ENCODE measurements at places on chromosomes 5 and 9.

DNA sequence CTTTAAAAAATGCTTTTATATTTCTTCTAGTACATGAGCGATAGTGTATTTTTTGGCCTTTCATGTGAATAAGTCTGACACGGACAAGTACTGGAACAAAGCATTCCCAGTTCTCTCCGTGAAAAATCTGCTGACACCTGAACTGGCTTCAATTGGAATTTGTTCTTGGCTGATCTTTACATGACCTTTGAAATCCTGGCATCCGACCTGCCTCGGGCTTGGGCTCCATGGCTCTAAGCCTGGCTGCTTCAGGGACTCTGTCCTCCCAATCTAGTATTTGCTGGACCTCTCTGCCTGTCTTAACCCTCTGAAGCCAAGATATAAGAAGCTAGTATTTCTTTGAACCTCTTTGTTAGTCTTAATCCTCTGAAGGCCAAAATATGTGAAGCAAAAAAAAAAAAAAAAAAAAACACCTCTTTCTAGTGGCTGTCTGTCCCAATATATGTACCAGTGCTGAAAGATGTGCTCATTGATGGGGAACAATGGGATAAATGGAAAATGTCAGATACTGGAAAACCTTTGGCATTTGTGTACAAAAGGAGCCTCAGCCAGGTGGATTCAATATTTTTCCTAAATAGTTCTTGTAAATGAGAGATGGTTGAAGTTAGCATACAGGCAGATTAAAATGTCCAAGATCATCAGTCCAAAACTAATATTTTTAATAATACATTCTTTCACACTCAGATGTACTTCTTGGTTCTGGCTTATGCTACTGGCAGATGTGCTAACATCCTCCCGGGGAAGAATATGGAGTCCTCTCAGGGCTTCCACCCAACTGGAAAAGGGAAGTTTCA is 470.6 kb downstream of the TUSC1 start:
- DNase-seq: no peak

GRCh38 chr5:68214482-68215207 is 911 bp upstream of the PIK3R1 start:
- DNase-seq: no peak

- DNase-seq: no peak
Measured at GRCh38 chr9:68947015-68947414, 66.9 kb downstream of the PRKACG start.

DNA sequence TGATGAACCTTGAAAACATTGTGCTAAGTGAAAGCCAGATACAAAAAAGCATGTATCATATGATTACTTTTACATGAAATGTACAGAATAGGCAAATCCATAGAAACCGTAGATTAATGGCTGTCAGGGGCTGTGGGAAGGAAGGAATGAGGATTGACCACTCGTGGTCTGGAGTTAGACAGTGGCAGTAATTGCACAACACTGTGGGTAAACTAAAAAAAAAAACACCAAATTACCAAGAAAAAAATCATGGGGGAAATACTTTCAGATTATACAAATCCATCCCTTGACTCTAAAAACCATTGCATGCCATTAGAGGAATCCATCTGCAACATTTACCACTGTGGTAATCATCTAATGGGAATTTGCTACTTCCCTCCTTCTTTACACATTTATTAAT is 140.0 kb downstream of the SIL1 start:
- no peak for DNase-seq

GRCh38 chr5:81020478-81021167 is 60.5 kb downstream of the RASGRF2 start:
- DNase-seq: no peak

DNA sequence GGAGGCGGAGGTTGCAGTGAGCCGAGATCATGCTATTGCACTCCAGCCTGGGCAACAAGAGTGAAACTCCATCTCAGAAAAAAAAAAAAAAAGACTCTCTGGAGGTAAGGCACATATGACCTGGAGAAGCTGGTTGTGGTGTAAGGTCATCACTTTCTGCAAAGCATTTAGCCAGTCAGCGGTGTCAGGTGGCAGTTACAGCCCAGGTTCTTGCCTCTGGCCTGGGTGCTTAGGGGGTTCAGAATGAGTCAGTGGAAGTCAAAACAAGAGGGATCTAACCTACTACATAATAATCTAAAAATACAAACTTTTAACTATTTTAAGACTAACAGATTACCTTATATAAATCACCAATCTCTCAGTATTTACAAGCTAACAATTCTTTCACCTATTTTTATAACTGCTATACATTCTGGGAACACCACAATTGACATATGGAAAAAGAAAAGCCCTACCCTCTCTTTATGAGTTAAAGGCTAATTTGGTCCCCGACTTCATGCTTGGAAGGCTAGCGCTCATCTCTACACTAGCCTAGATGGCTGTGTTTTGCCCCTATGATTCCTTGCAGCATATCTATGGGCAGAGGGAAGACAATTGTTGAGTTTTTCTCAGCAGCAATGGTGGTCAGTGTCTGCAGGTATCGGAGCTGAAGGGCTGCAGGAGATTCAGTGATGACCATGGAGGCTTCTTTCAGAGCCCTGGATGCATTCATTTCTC is 29.2 kb downstream of the STOM start:
- DNase-seq: no peak

DNA sequence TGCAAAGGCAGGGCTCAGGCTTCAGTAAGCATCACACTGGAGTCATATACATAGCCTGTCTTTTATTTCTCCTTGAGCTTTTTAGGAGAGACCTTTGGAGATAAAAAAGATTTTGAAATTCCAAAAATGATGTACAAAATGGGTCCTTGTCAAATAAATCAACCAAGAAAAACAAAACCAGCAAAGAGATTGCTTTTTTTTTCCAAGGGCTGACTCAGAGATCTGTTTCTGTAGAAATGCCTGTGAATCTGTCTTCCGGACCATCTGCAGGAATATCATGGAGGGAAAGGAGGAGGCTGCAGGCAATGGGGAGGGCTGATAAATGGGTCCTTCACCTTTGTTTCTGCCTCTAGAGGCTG is 77.4 kb downstream of the SLIT3 start:
- no peak for DNase-seq

GRCh38 chr9:130536701-130537107 is 42.7 kb upstream of the FUBP3 start:
- DNase-seq: no peak

DNA sequence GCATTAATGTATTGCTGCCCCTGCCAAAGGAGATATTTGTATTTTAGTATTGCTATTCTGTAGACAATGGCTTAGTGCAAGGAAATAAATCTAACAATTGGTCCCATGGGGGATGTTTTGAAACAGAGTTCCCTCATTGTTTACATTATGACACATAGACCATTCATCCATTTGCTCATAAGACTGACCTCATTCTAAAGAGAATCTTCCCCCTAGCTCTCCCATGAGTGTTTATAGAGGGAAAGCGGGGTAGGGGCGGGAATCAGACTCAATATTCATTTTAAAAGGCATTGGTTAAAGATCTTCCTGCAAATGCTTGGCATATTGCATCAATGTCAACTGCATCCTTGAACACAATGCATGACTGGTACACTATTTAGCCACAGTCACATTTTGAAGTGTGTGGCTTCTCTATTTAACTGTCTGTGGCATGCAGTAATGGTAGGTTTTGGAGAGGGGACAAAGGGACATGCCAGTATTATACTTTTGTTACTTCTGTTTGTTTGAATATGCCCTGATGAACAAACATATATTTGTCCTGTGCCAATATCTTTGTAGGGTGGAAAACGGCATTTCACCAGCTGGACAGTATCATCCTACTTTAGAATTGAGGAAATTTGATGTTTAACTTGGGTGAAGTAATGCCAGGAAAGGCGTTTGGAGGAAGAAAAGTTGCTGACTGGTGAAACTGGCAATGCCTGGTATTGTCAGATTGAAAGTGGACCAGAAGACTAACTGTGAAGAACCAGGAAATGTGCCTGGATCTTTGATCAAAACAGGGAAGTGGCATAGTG is 84.1 kb upstream of the MEGF10 start:
- DNase-seq: no peak

DNA sequence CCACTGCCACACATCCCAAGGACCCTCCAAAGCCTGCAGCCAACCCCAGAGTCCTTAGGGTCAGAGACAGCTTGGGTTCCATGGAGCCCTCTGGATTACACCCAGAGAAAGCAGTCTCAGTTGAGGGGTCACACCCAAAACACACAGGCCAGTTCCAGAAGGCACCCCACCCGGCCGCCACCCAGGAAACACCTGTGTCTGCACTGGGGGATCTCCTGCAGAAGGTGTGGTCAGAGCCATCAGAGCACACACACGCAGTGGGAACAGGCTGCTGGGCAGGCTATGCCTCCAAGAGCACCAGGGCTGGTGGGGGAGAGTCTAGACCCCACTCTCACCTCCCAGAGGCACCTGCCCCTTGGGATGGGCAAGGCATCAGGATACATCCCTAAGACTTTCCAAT is 27.3 kb downstream of the NIPAL4 start:
- DNase-seq: no peak

DNA sequence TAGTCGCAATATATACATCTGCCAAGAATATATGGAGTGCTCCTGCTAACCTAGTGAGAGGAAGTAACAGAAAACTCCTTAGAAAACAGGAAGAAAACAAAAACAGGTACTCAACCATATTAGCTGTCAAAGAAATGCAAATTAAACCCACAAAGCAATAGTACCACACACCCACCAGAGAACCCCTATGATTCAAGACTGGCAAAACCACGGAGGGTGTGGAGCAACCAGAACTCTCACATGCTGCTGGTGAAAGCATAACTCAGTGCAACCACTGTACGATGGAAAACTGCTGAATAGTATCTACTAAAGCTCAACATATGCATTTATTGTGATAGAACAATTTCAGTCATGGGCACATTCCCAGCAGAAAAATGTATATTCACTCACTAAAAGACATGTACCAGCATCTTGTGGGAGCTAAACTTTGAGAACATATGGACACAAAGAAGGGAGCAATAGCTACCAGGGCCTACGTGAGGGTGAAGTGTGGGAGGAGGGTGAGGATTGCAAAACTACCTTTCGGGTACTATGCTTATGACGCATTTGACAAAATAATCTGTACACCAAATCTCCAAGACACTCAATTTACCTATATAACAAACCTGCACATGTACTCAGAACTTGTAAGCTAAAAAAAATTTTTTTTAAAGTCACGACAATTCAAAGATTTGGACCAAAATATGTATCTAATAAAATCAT is 34.0 kb downstream of the PTPN3 start:
- DNase-seq: no peak

GRCh38 chr5:115894342-115894741 is 52.6 kb downstream of the AP3S1 start:
- no peak for DNase-seq

DNA sequence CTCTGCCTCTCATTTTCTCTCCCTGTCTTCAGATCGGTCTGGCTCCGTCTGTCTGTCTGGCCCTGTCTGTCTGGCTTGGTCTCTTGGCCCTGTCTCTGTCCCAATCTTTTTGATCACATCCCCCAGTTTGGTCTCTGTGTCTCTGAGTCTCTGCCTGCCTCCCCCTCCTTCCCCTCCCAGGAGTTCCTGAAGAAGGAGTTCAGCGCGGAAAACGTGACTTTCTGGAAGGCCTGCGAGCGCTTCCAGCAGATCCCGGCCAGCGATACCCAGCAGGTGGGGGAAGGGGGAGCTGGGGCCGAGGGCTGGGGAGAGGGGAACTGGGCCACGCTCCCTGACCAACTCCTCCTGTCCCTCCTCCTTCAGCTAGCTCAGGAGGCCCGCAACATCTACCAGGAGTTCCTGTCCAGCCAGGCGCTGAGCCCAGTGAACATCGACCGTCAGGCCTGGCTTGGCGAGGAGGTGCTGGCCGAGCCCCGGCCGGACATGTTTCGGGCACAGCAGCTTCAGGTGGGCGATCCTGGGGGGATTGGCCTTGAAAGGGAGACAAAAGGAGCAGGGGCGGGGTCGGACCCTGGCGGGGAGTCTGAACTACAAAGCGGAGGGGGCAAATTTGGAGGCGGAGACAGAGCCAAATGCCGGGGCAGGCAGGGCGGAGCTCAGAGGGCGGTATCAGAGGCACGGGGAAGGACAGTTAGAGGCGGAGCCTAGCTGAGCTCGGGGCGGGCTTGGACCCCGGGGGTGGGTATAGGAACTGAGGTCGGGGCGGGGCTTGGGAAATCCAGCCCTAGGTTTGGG is 9.0 kb downstream of the RGS14 start:
- no peak for DNase-seq

DNA sequence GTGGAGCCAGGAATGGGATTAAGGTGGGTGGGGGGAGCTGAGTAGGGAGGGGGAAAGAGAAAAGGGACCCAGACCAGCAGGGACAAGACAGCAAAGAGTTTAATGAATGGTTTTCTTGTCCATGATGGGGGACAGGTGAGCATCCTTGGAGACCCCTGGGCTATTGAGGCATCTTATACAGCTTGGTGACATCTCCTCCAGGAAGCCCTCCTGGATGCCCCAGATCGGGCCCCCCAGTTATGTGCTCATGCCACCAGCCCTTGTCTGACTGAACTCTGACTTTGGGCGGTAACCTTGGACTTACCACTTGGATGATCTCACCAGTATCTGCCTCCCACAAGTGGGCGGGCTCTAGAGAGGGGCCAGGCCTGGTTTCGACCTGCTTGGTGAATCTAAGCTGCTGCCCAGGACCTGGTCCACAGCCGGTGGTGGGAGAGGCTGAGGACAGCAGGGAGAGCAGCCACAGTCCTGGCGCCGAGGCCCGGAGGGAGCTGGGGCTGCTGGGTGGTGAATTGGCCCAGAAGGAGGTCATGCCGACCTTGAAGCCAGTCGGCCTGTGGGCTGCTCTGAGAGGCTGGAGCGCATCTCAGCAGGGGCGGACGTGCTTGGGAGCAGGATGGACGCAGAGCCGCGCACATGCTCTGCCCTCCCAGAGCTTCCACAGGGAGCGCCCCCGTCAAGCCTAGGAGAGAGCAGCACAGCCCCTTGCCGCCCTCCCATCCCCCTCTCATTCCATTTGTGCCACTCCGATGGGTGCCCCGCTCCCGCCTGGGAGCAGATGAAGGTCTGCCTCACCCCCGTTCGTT is 36.2 kb downstream of the UNC5A start:
- DNase-seq: no peak

DNA sequence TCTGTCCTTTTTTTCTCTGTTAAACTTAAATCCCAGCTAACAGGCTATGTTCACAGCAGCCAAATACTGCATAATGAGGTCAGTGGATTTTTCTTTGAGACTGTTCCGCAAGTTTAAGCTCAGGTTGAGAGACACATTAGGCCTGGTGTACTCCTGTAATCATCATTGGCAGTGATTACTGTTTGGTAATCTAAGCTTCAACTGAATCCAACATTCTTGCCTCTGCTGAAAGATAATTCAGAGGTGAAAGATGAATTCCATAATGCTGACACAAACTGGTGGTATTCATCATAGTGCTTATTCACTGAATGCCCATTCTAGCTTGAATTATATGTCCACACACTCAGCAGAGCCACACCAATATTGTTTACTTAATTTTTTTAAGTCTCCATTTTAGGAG is 108.5 kb downstream of the NFIB start:
- DNase-seq: no peak

GRCh38 chr5:64883912-64884311 is 115.2 kb downstream of the CWC27 start:
- DNase-seq: no peak

DNA sequence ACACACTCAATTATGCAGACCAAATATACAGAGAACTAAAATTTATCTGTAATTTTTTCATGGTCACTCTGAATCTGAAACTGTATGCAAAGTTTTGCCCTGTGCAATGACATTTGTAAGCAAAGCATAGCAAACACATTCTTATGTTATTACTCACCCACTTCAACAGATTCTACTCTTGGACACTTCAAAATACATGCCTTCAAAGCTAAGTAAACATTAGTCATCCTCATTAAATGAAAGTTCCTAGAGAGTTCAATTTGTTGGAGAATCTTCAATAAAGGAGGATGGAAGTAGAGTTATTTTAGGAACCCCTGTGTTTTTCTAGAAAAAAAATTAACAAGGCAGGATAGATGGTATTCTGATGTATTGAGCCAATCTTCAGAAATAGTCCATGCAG is 639.7 kb upstream of the C9orf72 start:
- no peak for DNase-seq

All from activated T-helper 1 cell treated with Interleukin-2 at 50 U/mL for 16 hours (primary cell).